ENCODE measurements at places on chromosomes 11 and 22.

- no peaks in the 10 kb centered on the region for H3K36me3 ChIP-seq
- H3K4me1 ChIP-seq, result no peaks in the 10 kb centered on the region
- no peaks in the 10 kb centered on the region for H3K27me3 ChIP-seq
- no peak overlapping the region for H3K4me3 ChIP-seq
- no peak overlapping the region for H3K27ac ChIP-seq
Measured at GRCh38 chr11:116442238-116442752, 330.5 kb downstream of the BUD13 start.

- no peak overlapping the region for H3K27ac ChIP-seq
- H3K4me1 ChIP-seq, result peaks cover 13% of the 10 kb centered on the region
- no peak for DNase-seq
- H3K27me3 ChIP-seq, result no peaks in the 10 kb centered on the region
Measured at GRCh38 chr11:122747351-122747781, 90.9 kb upstream of the CRTAM start.

GRCh38 chr11:126485021-126485792, 129.7 kb downstream of the ST3GAL4 start:
- H3K27me3 ChIP-seq, result no peaks in the 10 kb centered on the region
- peaks cover 4% of the 10 kb centered on the region for H3K4me1 ChIP-seq
- H3K36me3 ChIP-seq, result no peaks in the 10 kb centered on the region
- no peak for DNase-seq

GRCh38 chr11:16356057-16356760, at the start of gene SOX6:
TSS of gene SOX6 (minus strand) at chr11:16356546. CDS start at chr11:16341248, 15,298 bp downstream.
- H3K27ac ChIP-seq, result peak within 1 kb of the TSS; percentile 72
- no peak within 1 kb of the TSS for H3K4me3 ChIP-seq
- H3K4me1 ChIP-seq, result peaks cover 18% of the 10 kb centered on the region
- H3K27me3 ChIP-seq, result no peaks in the 10 kb centered on the region
- no peaks in the 10 kb centered on the region for H3K36me3 ChIP-seq

- H3K27me3 ChIP-seq, result no peaks in the 10 kb centered on the region
- no peak overlapping the region for H3K4me3 ChIP-seq
- no peak for DNase-seq
- no peaks in the 10 kb centered on the region for H3K36me3 ChIP-seq
Measured at GRCh38 chr11:62981743-62982142, 3.0 kb downstream of the SLC22A6 start.

DNA sequence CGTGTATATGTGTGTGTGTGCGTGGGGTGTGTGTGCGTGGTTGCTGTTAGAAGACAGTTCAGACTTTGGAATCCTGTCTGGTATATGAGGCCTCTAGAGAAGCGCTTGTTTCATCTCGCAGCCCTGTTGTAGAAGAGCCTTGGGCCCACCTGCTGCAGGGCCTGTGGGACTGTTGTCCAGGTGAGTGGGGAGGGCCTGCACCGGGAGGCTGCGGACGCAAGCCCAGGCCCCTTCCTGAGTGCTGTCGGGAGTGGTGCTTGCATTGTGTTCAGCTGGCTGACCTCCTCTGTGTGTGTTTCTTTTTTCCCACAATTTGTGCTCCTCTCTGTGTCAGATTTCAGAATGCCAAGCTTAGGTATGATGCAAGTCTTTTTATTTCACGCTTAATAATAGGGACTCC, 128.4 kb downstream of the TBC1D22A start:
- no peaks in the 10 kb centered on the region for H3K36me3 ChIP-seq
- H3K4me3 ChIP-seq, result no peak overlapping the region
- peaks cover 7% of the 10 kb centered on the region for H3K4me1 ChIP-seq
- DNase-seq, result no peak
- H3K27me3 ChIP-seq, result no peaks in the 10 kb centered on the region
- no peak overlapping the region for H3K27ac ChIP-seq

GRCh38 chr11:109729761-109730160, 307.8 kb downstream of the C11orf87 start:
- no peaks in the 10 kb centered on the region for H3K27me3 ChIP-seq
- DNase-seq, result no peak
- H3K4me3 ChIP-seq, result no peak overlapping the region
- no peak overlapping the region for H3K27ac ChIP-seq
- peaks cover 3% of the 10 kb centered on the region for H3K4me1 ChIP-seq
- no peaks in the 10 kb centered on the region for H3K36me3 ChIP-seq

DNA sequence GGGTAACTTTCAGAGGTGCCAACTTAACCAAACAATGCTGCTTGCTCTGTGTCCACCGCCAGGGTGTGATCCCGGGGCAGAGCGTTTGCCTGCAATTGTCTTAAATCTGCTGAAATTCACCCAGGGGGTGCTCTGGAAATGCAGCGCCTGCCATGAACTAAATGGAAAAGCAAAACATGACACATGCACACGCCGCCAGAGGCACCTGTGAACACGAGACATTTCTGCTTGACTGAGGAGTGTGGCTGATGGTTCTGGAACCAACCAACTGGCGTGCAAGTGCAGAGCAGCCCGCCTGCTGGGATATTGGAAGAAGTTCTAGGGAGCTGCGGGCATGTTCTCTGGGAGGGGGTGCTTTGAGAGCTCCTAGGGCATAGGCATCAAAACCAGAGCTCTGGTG, 30.4 kb downstream of the DSCAML1 start:
- no peak overlapping the region for H3K27ac ChIP-seq
- no peak for DNase-seq
- no peaks in the 10 kb centered on the region for H3K36me3 ChIP-seq
- H3K4me1 ChIP-seq, result no peaks in the 10 kb centered on the region
- no peaks in the 10 kb centered on the region for H3K27me3 ChIP-seq

DNA sequence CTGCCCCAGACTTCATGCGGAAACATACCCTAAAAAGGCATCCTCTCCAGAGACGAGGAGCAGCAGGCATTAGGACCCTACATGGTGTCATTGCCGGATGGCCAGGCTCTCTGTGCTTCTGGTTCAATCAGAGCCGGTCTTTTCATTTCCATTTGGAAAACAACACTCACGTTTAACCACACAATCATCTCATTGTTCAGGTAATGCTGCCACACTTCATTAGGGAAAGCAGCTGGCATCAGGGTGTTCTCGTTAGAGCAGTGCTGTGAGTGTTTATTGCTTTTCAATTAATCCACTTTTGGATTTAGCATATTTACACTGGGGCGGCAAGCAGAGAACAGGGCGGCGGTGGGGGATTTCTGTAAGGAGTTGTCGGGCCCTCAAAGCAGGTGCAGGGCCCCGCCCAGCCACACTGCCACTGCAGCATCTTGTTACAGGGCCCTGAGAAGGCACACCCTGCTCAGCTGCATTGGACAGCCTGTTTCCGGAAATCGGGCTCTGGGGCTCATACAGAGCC, 338.6 kb downstream of the SHANK2 start:
- no peaks in the 10 kb centered on the region for H3K4me1 ChIP-seq
- no peak overlapping the region for H3K4me3 ChIP-seq
- no peak overlapping the region for H3K27ac ChIP-seq
- DNase-seq, result no peak

- no peaks in the 10 kb centered on the region for H3K27me3 ChIP-seq
- H3K4me3 ChIP-seq, result no peak overlapping the region
- no peak overlapping the region for H3K27ac ChIP-seq
- H3K36me3 ChIP-seq, result no peaks in the 10 kb centered on the region
Measured at GRCh38 chr11:72468289-72468688, 34.0 kb upstream of the CLPB start.

DNA sequence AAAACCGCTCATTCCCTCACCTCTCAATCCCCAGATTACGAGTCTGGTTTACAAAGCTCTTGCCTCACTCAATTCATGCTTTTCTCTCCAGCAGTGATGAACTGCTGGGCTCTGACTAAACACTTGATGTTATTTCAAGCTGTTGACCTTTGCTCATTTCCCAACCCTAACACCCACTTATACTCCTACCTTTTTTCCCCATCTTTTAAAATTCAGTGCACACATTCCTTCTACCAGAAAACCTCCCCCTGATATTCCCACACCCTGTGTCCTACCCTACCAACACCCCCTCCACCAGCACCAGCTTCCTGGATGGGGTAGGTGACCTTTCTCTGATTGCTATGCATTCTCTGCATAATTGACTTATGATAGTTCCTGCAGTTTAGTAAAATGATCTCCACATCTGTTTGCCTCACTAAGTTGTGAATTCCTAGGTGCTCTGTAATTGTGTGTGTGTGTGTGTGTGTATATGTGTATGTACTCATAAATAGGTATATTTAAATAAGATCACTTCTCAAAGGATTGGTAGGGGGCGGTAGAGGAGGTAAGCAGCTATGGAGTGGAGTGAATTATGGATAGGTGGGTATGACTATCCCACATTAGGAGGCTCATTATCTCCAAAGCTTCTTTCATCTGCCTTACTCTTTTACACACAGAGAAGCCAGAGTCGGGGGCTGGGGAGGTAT, 842 bp downstream of the HEPACAM start:
- H3K27ac ChIP-seq, result peak overlapping the region; percentile 82
- H3K27me3 ChIP-seq, result no peaks in the 10 kb centered on the region
- H3K4me1 ChIP-seq, result no peaks in the 10 kb centered on the region
- no peak for DNase-seq
- H3K4me3 ChIP-seq, result no peak overlapping the region

DNA sequence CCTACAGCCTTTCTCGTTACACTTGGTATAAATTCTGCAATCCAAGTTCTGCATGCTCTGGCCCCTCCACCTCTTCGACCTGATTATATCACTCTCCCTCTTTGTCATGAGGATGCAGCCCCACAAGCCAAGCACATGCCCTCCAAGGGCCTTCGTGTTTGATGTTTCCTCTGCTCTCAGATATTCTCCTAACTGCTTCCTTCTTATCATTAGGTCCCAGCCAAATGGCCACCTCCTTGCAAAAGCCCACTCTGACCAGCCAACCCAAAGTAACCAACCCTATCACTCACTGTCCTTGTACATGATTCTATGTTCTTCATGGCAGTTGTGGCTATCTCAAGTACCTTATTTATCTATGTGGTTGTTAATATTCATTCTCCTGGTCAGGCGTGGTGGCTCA, 38.3 kb upstream of the LRRC55 start:
- H3K36me3 ChIP-seq, result no peaks in the 10 kb centered on the region
- no peak for DNase-seq
- H3K4me3 ChIP-seq, result no peak overlapping the region

- no peaks in the 10 kb centered on the region for H3K36me3 ChIP-seq
- no peaks in the 10 kb centered on the region for H3K4me1 ChIP-seq
- no peak overlapping the region for H3K4me3 ChIP-seq
- no peaks in the 10 kb centered on the region for H3K27me3 ChIP-seq
Measured at GRCh38 chr11:128911701-128912100, 20.5 kb downstream of the KCNJ5 start.

- H3K27ac ChIP-seq, result no peak overlapping the region
- no peak overlapping the region for H3K4me3 ChIP-seq
- no peaks in the 10 kb centered on the region for H3K27me3 ChIP-seq
- DNase-seq, result no peak
- no peaks in the 10 kb centered on the region for H3K4me1 ChIP-seq
- no peaks in the 10 kb centered on the region for H3K36me3 ChIP-seq
Measured at GRCh38 chr11:132358573-132358953, 988.1 kb downstream of the NTM start.

Measured in tibial nerve (tissue), 4 donors.